Calu3 (cell line): ENCODE measurements at places on chromosomes 7 and 10. TPM values are rescaled to one million over a fixed set of nuclear protein-coding genes. Genes with fewer than 3 reads are reported as not detected.

GRCh38 chr7:48755061-48755555 lies 169.2 kb upstream of the CDC14C start:
- DNase-seq, result no peak

Gene RAPGEF5
- total RNA-seq, result 108 and 128 TPM in 2 replicates

DNA sequence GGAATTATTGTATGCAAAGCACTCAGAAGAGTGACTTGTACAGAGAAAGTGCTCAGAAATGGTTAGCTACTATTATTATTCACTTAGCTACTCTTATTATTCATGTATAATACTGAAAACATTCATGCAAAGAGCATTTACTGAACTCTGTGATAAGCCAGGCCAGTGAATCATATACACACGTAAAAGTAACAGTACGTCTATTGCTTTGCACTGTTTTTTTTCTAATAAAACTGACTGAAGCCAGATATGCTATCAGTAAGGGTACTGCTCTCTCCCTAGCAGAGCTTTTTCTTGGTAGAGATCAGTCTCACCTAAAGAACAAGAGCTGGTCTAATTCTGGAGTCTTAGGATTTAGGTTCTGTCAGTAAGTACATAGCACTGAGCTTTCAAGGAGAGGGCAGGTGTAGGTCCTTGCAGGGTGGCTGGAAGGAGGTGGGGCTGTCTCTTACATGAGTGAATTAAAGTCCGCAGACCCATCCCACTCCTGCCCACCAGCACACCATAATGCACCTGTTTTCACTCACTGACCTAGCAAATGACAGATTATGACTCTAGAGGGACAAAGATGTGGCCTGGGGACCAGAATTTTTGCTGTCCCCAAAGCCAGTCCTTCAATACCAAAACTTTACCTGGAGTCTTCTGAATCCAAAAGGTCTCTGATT lies 145.9 kb downstream of the ARID5B start:
- no peak for DNase-seq

DNA sequence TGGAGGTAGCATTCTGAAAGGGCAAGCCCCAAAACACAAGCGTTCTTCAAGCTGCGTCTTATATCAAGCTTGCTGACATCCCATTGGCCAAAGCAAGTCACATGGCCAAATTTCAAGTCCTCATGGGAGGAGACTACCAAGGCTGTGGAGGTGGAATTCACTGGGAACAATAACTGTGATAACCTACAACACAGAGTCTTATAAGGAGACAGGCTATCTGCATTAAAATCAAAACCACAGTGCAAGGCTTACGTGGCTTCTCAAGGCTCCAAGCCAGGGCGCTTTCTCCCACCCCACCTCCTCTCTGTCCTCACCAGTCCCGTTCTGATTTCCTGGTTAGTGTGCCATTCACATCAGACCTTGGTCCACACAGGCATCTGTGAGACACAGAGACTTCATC lies 39.4 kb downstream of the ADRB1 start:
- DNase-seq, result peak; percentile 60

Gene CFAP43
- 0.94 and 1.1 TPM in 2 replicates for total RNA-seq

Gene DNAJB6
- total RNA-seq, result 118 and 137 TPM in 2 replicates

Gene CPA2
- not detected in 2 replicates for total RNA-seq

GRCh38 chr7:584122-584465 lies 64.4 kb upstream of the PDGFA start:
- no peak for DNase-seq
